GM04504 (cell line): ENCODE measurements at places on chromosomes 5 and 9.

DNA sequence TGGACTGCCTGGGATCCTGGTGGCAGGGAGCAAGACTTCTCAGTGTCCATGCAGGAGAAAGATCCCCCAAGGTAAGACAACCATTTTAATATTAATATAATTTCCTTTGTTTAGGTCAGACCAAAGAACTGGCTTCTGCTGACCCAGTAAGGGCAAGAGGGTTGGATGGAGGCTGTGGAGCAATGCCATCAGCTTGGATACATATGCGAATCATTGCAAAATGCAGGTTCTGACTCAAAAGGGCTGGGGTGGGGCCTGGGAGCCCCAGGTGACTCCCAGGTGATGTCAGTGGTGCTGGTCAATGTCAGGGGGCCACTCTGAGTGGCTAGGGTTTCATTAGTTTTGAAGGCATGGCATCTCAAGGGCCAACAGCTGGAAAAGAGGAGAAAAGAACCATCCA is 88.9 kb upstream of the PANK3 start:
- DNase-seq = no peak

- DNase-seq = no peak
Measured at GRCh38 chr9:38039090-38039906, 29.7 kb downstream of the SHB start.

- no peak for DNase-seq
Measured at GRCh38 chr5:173973616-173973969, 15.4 kb upstream of the C5orf47 start.

- DNase-seq = no peak
Measured at GRCh38 chr5:77995793-77996409, 219.8 kb upstream of the TBCA start.

GRCh38 chr9:38440516-38440915 is 16.3 kb upstream of the IGFBPL1 start:
- no peak for DNase-seq

DNA sequence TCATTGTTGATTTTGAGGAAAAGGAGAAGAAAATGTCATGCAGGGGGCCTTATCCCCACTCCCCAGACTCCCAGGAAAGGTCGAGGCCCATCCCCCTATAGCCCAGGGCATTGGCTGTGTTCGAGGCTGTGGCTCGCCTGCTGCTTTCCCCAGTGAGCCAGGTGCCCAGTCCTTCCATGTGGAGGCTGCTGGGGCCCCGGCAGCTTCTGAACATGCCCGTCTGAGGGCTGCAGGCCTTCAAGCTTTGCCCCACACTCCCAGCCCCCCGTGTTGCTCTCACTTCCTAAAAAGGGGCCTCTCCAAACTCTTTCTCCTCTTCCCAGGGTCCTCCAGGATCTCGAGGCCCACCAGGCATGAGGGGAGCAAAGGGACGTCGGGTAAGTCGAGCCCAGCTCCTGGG is 64.7 kb upstream of the ORM1 start:
- no peak for DNase-seq

- no peak for DNase-seq
Measured at GRCh38 chr9:107710546-107710945, 221.0 kb upstream of the KLF4 start.
